Aortic smooth muscle cell (primary cell): ENCODE measurements at places on chromosomes 12 and 14. TPM values are rescaled to one million over a fixed set of nuclear protein-coding genes. Genes with fewer than 3 reads are reported as not detected.

Gene MAX
- total RNA-seq = 46.8 and 51.2 TPM in 2 replicates

Gene ZFHX2
- total RNA-seq = under 0.01 and 0.06 TPM in 2 replicates

Gene SCN8A
- 0.26 and 0.44 TPM in 2 replicates for total RNA-seq

Gene PDE6H
- total RNA-seq = not detected in 2 replicates

Gene AMHR2
- not detected in 2 replicates for total RNA-seq

Gene CLEC4E
- total RNA-seq = not detected in 2 replicates

Gene CYP46A1
- 0.19 and 0.26 TPM in 2 replicates for total RNA-seq

Gene GPRC5D
- total RNA-seq = 0.25 TPM in 1 of 2 replicates, not detected in the other

Gene GAPDH
- total RNA-seq = 8,383 and 9,740 TPM in 2 replicates

Gene FAM186B
- 0.37 and 0.53 TPM in 2 replicates for total RNA-seq

Gene MED6
- total RNA-seq = 22.3 and 27.9 TPM in 2 replicates

Gene CLEC1B
- not detected in 2 replicates for total RNA-seq

Gene KCNMB4
- total RNA-seq = 0.26 and 0.56 TPM in 2 replicates

Gene MGST1
- 25.7 and 28.3 TPM in 2 replicates for total RNA-seq

Gene CIROP
- 0.06 and 0.13 TPM in 2 replicates for total RNA-seq

Gene ADGRD1
- total RNA-seq = 0.13 and 1.4 TPM in 2 replicates

Gene RPS6KA5
- 1.6 and 2.3 TPM in 2 replicates for total RNA-seq

Gene VRK1
- total RNA-seq = 17.5 and 28.1 TPM in 2 replicates

Gene INHBE
- 0.06 TPM in 1 of 2 replicates, not detected in the other for total RNA-seq

Gene OTUB2
- 0.53 and 1.2 TPM in 2 replicates for total RNA-seq

Gene GZMB
- total RNA-seq = 0.13 TPM in 1 of 2 replicates, not detected in the other

Gene CCDC177
- not detected in 2 replicates for total RNA-seq

Gene KRT72
- not detected in 2 replicates for total RNA-seq

Gene KIAA0586
- total RNA-seq = 20.6 and 23.5 TPM in 2 replicates

Gene RGS6
- not detected in 2 replicates for total RNA-seq

Gene KLRK1
- not detected in 2 replicates for total RNA-seq

Gene NOVA1
- 1.8 and 4.5 TPM in 2 replicates for total RNA-seq

Gene WASHC4
- 66.5 and 79.5 TPM in 2 replicates for total RNA-seq

Gene TBC1D30
- total RNA-seq = 0.53 and 0.62 TPM in 2 replicates
